IPS-NIHi11 (cell line): ENCODE measurements at places on chromosomes 5 and 9.

GRCh38 chr5:44294516-44294915, 94.7 kb downstream of the FGF10 start:
- no peak for DNase-seq

- DNase-seq, result no peak
These were observed 113.0 kb downstream of the FRMD3 start for GRCh38 chr9:83425240-83425639.

GRCh38 chr9:27808864-27809263, 235.6 kb upstream of the C9orf72 start:
- DNase-seq, result no peak

- DNase-seq, result no peak
These were observed 161.2 kb downstream of the FGF18 start for GRCh38 chr5:171580502-171581265.

- peak; percentile 52 for DNase-seq
These were observed 35.1 kb downstream of the SH3GLB2 start for GRCh38 chr9:128992995-128993394.

- DNase-seq, result no peak
These were observed 40.9 kb downstream of the NACC2 start for GRCh38 chr9:136054146-136054545.

- no peak for DNase-seq
These were observed 73.7 kb downstream of the RCL1 start for GRCh38 chr9:4866239-4866969.

- DNase-seq, result no peak
These were observed 5.0 kb downstream of the INPP5E start for GRCh38 chr9:136434580-136435169.

- DNase-seq, result no peak
These were observed 806 bp upstream of the CDC42SE2 start for GRCh38 chr5:131262953-131263541.

DNA sequence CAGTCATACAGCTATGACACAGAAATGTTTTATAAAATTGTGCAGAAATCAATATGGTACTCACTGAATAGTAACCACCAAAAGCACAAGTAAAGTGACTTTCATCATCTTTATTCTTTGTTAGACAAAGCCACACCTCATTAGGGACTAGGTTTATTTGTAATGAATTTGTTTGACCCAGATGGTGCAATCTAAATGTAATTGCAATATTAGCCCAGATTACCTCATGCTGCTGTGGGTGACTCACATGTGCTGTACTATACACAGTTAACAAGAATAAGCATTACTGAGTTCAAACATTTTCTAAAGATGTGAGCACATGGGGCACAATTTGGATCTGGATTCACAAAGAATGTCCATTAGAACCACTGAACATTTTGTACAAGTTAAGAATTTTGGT, 759.3 kb upstream of the TYRP1 start:
- no peak for DNase-seq

GRCh38 chr5:169223595-169223953, 77.4 kb downstream of the SLIT3 start:
- DNase-seq, result no peak

DNA sequence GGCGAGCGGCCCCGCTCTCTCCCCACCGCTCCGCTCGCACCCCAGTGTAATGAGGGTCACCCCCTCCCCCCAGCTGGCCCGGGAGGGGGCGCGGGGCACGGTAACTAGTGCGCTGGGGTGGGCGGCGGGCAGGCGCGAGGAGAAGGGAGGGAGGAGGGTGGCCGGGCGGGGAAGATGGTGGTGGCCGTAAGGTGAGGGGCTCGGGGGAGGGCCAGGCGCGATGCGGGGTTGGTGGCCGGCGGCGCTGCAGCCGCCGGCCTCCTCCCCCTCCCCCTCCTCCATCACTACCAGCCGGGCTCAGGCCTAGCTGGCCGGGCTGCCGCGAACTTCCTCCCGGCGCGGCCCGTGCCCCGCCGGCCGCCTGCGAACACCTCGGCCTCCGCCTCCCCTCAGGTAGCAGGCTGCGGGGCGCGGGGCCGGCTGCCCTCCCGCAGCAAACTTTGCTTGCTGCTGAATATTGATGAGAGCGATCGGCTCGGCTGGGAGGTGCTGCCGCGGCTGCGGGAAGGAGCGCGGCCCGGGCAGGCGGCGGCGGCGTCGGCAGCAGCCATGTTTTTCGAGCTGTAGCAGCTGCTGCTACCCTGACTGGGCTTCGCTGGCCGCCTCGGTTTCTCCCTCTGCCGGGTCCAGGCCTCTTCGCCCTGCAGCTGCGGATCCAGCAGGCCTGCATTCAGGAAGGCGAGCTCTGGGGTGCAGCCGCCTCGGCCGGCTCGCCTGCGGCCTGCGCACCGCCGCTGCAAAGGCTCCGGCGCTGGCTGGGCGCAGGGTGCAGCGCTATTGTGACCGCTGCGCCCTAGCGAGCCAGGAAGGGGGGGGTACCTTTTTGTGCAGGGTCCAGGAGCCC, 502 bp downstream of the NSD1 start:
- DNase-seq, result peak; percentile 81

DNA sequence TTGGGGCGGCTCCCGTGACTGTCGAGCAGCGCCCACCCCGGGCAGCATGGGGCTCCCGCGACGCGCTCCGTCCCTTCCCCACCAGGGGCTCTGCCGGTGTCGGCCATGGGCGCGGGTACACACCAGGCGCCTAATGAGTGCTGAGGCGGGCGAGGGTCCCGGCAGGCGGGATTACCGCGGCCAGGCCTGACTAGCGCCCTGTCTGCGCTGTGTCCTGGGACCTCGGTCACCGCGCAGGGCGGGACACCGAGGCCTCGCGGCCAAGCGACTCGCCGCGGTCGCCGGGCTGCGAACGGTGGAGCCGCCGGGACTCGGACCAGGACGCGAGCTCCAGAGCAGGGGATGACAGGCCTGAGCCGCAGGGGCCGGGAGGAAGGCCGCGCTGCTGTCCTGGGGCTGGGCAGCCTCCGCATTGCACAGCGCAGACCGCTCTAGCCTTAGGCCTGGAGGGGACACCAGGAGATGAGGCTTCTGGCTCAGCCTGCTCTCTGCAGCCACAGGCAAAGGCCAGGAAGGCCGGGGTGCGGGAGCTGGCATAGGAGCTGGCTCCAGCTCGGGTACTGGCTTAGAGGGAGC, 14.1 kb downstream of the LCN10 start:
- DNase-seq, result peak; percentile 72

GRCh38 chr9:135103001-135103446, 15.6 kb downstream of the OLFM1 start:
- no peak for DNase-seq
